ENCODE measurements at places on chromosomes 6 and 20. TPM values are rescaled to one million over a fixed set of nuclear protein-coding genes. Genes with fewer than 3 reads are reported as not detected.

HLA-DQA2 gene
- total RNA-seq: not detected

BNIP5 gene
- total RNA-seq: not detected

CST7 gene
- 10.7 TPM for total RNA-seq

TFAP2D gene
- total RNA-seq: not detected

GRCh38 chr20:20022498-20022897, 5.3 kb downstream of the NAA20 start:
- H3K27me3 ChIP-seq: no peaks in the 10 kb centered on the region
- H3K36me3 ChIP-seq: peaks cover 40% of the 10 kb centered on the region
- peaks cover 61% of the 10 kb centered on the region for H3K4me1 ChIP-seq
- H3K27ac ChIP-seq: peak overlapping the region; percentile 49
- no peak overlapping the region for H3K4me3 ChIP-seq

GRCh38 chr6:99590728-99591672, 15.6 kb upstream of the PRDM13 start:
- no peak overlapping the region for H3K4me3 ChIP-seq
- no peaks in the 10 kb centered on the region for H3K36me3 ChIP-seq
- peaks cover 17% of the 10 kb centered on the region for H3K4me1 ChIP-seq
- peak; percentile 27 for DNase-seq

DNA sequence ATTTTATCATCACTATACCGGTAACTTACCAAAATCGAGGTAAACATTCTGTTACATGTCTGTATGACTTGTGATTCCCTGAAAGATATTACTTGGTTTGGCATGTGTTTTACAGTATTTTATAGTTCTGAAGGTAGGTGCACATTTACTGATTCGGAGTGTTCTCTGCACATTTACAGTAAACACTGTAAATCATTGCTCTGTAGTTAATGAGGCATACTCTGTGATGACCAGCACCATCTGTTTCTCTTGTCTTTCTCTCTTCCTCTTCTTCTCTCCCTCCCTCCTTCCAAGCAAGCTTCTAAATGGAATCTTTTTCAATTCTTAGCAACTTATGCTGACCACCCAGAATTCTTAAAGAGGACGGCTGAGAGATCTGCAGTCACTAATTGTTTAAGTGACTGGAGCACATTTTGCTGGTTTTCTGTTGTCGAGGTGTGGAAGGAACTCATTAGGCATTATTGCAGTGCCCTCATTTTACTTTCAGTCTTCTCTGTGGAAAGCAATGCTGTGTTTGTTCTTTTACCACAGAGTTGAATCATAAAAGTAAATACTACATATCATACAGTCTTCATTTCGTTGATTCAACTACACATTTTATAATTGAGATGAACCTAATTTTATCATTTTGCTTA, 126.5 kb downstream of the UTRN start:
- H3K27ac ChIP-seq: peak overlapping the region; percentile 69
- no peaks in the 10 kb centered on the region for H3K27me3 ChIP-seq
- peak overlapping the region; percentile 25 for H3K4me3 ChIP-seq
- no peak for DNase-seq
- H3K4me1 ChIP-seq: peaks cover 44% of the 10 kb centered on the region

Data from activated CD4-positive, alpha-beta T cell treated with anti-CD3 and anti-CD28 coated beads for 36 hours (primary cell).